ENCODE measurements at places on chromosomes 4 and X.

DNA sequence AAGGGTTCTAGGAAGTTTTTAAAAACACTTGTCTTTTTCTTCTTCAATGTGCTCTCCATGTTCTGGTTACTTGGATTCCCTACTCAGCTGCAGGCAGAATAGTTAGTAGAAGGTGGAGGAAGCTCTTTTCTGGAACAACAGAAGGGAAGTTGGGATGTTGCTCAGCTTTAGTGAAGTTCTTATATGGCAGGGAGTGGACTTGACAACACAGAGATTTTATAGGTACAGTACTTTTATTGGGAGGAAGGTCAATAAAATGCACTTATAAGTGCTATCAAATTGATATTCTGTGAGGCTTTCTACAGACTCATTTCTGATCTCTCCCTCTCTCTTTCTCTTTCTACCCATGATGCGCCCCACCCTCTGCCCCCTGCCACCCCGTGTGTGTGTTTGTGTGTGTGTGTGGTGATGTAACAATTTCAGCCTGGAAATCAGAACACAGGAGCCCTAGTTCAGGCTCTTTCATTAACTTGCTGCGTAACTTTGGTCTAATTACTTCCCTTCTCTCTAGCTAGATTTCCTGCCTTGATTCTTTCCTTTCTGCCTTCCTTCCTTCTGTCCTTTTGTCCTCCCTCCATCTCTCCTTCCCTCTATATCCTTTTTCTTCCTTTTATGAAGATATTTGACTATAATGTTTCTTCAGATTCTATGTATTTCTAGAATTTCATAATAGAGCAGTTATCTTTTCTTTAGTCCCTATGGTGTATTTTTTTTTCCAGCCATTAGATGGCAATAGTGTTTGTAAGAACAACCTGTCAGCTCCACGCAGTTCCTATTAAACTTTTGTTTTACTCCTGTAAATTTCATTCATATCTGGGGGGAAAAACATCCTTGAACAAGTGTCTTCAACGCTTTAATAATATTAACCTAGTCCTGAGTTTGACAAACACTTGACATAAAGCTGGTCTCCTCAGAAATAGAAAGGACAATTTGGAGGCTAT is 37.1 kb downstream of the HEPH start:
- no peak for DNase-seq

DNA sequence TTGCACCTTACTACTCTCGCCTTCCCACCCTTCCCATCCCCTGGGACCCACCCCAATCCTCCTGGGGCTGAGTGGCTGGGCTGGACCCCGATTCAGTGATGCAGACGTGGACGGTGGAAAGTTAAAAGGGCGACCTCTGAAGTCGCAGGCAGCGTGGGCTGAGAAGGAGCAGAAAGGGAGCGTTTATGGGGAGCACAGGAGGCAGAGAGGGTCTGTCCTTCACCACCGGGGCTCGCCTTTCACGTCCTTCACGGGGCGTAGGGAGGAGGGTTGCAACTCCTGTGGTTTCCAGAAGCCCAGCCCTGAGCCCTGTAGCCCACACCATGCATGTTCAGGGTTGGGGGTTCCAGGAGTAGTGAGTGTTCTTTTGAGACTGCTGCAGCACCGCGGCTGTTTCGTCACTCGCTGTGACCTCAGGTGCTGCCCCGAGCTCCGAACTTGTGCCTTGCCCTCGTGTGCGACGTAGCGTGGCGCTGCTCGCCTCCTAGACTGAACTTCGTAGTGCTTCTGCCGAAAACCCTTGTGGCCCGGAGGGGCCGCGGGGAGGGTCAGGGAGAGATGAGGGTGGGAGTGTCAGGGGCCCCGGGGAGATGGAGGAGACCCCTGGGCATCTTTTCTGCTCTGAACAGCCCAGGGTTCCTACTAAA is 1.6 kb downstream of the NHS start:
- no peak for DNase-seq

- no peak for DNase-seq
These were observed 46.7 kb downstream of the REELD1 start for GRCh38 chr4:146261041-146261440.

DNA sequence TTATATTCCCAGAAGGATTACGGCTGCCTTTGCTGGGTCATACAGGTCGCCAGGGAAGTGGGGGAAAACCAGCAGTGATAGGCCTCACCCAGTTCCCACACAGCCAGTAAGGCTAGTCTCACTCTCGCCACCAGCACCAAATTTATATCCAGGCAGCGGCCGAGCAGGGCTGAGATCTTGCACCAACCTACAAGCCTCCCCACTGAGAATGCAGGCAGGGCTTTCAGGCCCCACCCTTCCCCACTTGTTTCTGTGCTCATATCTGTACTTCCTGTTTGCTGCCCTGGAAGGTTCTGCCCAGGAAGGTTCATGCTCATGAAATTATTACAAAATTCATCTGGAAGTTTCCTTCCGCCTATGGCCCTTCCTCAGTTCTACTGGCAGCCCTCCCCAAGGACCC is 179.7 kb downstream of the STIM2 start:
- no peak for DNase-seq

DNA sequence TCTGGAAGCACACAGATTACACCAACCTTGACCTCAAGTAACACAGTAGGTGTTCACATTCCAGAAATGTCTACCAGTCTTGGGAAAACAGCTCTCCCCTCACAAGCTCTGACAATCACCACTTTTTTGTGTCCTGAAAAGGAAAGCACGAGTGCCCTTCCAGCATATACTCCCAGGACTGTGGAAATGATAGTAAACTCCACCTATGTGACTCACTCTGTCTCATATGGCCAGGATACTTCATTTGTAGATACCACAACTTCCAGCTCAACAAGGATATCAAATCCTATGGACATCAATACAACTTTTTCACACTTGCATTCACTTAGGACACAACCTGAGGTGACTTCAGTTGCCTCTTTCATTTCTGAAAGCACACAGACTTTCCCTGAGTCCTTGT is 46.9 kb downstream of the ADGRG4 start:
- DNase-seq: no peak

DNA sequence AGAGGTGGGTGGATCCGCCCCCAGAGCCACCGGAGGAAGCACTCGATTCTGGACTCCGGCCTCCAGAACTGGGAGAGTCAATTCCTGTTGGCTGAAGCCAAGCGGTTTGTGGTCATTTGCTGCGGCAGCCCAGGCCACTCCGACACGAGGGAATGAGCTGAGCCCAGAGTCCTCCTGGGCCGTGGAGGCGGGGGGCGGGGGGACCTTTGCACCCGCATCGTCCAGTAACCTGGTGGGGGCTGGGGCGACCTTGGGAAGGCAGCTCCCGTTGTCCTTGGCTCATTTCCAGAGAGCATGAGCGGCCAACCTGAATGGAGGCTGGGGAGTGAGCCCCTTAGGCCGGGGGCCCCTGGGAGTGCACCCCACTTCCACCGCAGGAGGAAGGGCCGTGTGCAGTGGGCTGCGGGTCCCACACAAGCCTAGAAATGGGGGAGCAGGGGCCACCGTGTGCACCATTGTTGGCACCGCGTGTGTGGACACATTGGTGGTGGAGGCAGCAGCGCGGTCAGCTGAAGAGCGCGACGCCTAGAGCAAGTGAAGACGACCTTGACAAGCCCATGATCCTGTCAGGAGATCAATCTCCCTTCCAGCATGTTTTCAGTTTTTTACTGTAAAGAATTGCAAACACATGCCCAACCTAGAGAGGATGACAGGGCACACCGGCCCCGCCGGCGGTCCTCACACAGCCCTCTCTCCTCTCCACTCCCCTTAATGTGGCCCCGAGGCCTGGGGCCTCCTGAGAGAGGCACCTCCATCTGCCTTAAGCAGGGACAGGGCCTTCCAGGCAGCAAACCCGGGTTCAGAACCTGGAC is 19.9 kb upstream of the DUSP9 start:
- DNase-seq: no peak

DNA sequence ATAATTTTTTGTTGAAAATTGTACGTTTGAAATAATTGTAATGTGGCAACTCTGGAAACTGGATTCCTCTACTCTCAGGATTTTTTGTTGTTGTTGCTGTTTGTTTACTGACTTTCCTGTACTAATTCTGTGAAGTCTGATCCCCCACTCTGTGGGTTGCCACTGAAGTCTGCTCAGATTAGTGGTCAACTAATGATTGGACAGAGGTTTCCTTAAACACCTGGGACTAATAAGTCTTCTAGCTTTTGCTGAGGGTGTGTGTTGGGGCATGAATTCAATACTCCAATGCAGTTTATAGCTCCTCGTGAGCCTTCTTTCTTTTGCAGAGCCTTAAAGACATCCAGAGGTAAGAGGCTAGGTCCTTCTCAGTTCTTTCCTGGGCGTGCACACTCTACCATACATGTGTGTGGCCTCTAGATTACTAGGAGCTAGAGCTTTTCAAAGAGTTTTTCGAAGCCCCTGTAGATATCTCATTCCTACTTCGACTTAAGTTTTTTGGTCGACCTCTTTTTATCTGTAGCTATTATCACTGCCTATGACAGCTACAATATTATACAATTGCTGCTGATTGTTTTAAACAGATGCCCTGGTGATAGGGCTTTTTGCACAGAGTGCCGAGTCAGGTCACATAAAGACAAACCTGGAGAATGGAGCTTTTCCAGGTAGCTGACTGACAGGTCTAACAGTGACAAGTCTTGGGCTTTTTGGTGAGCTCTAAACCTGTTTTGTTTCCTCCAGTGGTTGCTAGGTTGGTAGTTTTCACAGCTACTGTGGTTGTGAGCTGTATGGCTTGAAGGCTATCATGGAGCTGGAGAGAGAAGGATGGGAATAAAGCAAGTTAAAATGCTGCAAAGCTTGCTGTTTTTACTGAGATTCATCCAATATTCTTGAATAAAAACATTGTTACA is 34.0 kb downstream of the BMP2K start:
- no peak for DNase-seq

- DNase-seq: no peak
These were observed 59.2 kb upstream of the NKX1-1 start for GRCh38 chr4:1465173-1466033.

DNA sequence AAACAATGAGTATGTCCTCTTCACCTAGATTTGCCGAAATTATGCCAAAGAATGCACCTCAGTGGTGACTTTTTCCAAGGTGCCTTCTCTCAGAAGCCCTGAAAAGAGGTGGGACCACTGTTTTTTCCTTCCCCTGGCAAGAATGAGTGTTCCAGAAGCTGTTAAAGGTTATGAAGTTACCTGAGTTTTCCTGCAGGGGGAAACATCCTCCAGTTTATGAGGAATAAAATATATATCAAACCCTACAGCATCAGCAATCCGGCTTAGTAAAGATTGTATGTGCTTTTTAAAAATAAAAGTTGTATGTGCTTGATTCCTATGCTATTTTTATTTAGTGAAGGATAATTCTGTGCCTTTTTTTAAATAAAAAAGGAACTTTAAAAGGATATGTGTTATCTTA is 73.3 kb downstream of the RBM46 start:
- DNase-seq: no peak

- no peak for DNase-seq
These were observed 65.2 kb downstream of the TRIM2 start for GRCh38 chr4:153269218-153269990.

DNA sequence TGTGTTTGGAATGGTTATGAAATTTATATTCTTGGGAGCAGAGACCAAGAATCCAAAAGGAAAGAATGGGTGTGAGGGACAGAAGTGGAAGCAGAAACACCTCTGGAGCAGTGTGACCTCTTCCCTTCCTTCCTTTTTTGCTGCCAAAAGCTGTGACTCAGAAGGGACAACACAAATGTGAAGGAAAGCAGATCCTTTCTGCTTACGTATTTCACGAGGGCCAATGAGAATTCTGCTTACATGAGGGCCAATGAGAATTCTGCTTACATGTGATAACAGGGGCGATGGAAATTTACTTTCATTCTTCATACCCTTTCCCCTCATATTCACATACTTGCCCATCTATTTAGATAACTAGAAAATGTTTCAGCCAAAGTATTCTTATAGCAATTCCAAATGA is 404.6 kb downstream of the PRDM5 start:
- DNase-seq: peak; percentile 51

DNA sequence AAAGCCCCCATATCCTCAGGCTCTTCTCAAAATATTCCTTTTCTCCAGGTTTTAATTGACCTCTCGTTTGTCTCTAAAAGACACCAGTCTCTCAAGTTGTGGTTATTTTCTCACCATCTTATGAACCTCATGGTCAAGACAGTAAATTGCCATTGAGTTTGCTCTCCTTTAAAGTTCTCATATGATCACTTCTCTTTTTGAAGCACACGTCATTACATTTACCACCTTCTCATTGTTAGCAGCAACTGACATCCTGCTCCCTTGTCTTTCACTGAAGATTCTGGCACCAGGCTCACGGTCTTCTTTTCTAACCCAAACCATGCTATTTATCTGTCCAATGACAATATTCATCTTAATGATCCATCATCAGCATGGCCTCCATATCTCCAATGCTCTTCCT is 324.2 kb downstream of the TMA16 start:
- no peak for DNase-seq

Data from BE2C (cell line).